ENCODE measurements at places on chromosomes 2 and 18.

DNA sequence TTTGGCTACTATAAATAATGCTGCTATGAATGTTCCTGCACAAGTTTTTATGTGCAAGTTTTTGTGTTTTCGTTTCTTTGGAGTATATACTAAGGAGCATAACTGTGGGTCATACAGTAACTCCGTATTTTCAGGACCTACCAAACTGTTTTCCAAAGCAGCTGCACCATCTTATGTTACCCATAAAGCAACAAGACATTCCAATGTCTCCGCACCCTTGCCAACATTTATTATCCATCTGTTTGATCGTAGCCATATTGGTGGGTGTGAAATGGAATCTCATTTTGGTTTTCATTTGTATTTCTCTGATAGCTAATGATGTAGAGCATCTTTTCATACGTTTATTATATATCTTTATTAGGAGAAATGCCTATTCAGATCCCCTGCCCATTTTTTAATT is 13.8 kb downstream of the TMEM131 start:
- DNase-seq = no peak

- no peak for DNase-seq
Observed at GRCh38 chr2:26422947-26423629, 21.4 kb downstream of the DRC1 start.

DNA sequence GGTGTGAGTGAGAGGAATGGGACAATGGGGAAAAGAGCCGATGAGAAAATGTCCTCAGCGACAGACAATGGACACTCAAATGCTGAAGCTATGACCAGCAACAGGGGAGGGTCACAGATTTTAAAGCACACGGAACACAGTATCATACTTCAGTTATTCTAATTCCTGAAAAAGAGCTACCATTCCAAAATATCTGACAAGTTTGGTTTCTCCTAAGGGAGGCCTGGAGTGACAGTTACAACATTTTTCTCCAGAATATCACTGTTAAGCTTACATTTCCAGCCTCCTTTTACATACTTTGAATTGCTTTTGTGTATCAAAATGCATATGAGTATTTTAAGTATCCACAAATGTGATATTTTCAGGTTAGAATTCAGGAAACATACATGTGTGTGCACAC is 321.6 kb upstream of the THUMPD2 start:
- no peak for DNase-seq

DNA sequence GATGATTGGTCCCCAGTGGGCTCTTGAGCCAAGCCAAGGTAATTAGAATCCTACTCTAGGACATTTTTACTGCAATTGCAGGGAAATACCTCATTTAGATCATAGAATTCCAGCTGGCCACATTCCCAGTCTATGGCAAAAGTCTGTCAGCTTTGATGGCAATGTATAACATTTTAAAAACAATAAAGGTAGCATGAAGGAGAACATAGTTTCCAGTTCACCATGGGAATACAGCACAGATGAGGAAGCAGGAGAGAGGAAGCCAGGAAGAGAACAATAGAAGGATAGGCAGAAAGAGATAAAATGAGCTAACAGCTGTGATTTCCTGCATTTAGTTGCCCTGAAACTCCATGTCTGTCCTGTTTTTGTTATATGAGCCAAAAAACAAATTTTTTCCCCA is 897.3 kb upstream of the DDX18 start:
- DNase-seq = no peak

DNA sequence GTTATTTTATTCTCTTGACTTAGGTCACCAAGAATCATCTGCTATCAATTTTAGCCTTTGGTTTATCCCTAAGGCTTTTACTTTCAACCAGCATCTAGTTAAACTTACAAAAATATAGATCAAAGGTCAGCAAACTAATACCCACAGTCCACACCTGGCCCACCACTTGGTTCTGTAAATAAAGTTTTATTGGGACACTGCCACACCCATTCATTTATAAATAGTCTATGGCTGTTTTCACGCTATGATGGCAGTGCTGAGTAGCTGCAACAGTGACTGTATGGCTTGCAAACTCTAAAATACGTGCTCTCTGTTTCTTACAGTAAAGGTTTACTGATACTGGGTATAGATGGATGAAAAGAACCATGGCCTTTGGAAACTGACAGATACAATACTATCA is 107.0 kb downstream of the MEP1B start:
- DNase-seq = no peak

- DNase-seq = peak; percentile 33
Observed at GRCh38 chr2:23803965-23804542, 122.9 kb downstream of the ATAD2B start.

- no peak for DNase-seq
Observed at GRCh38 chr2:75224636-75225094, 25.3 kb upstream of the TACR1 start.

Measured in right hindlimb (tissue), 1 donor.